Anterior cingulate cortex (tissue), 58 donors: ENCODE measurements at places on chromosomes 2 and 18.
A peak's percentile ranks its signal among the peaks of the same experiment; 100 is the strongest.

- DNase-seq, result no peak
Measured at GRCh38 chr2:6314218-6314960, 551.3 kb downstream of the CMPK2 start.

DNA sequence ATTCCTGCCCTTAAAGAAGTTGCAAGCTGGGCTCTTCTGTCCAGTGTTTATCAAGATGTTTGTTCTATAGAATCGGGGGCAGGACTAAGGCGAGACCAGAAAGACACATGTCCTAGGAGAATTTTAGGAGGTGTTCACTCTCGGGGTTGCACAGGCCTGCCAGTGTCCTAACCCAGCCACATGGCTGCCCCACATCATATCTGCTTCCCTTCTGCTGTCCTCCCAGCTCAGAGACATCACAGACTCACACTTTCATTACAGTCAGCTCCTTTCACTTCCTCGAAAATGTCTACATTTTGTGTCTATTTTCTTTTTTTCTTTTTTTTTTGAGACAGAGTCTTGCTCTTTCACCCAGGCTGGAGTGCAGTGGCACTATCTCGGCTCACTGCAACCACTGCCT lies 10.7 kb upstream of the MRO start:
- no peak for DNase-seq

GRCh38 chr2:96859681-96860064 lies 1.9 kb upstream of the ANKRD39 start:
- DNase-seq, result no peak

GRCh38 chr2:96485350-96485749 lies 19.8 kb downstream of the NEURL3 start:
- DNase-seq, result no peak

DNA sequence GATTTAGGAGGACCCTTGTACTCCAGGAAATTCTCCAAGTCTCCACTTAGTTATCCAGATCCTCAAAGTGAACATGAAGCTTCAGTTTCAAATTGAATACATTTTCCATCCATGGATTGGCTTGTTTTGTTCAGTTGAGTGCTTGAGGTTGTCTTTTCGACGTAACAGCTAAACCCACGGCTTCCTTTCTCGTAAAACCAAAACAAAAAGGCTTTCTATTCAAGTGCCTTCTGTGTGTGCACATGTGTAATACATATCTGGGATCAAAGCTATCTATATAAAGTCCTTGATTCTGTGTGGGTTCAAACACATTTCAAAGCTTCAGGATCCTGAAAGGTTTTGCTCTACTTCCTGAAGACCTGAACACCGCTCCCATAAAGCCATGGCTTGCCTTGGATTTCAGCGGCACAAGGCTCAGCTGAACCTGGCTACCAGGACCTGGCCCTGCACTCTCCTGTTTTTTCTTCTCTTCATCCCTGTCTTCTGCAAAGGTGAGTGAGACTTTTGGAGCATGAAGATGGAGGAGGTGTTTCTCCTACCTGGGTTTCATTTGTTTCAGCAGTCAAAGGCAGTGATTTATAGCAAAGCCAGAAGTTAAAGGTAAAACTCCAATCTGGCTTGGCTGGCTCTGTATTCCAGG lies at the start of gene CTLA4:
CTLA4 (plus strand) TSS at position 211 of the 640 bp plus-strand sequence; CDS start at position 383, 172 bp downstream.
- DNase-seq, result no peak

- no peak for DNase-seq
Measured at GRCh38 chr2:184004948-184005672, 593.2 kb upstream of the ZNF804A start.

DNA sequence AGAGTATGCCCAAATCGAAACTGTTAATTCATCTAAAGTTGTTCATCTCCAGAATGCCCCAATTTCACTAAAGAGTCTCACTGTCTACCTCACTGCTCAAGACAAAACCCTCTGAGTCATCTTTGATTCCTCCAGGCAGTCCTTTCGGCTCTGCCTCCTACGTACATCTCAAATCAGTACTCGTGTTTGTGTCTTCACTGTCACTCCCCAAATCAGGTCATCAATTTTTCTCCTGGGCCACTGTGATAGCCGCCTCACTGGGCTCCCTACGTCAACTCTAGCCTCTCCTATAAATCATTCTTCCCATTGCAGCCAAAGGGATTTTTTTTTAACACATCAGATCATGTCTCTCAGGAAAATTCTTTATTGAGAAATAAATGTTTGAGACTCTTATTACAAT lies 42.1 kb upstream of the TTC39C start:
- no peak for DNase-seq

DNA sequence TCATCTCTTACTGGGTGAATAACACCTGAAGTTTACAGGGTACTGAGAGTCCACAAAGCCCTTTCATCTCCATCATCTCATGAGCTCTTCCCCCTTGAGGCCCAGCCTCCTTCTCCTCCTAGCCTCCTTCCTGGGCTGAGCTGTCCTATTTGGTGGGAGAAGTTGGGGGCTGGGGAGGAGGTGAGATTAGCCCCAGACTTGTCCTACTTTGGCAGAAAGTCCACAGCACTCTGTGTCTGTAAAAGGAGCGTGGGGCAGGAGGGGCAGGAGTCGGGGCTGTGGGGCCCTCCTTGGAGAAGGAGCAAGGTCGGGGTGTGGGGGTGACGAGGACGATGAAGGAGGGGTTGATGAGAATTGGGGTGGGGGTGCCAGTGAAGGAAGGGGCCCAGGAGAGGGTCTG lies 10.0 kb upstream of the DES start:
- no peak for DNase-seq

GRCh38 chr2:55923091-55923981 lies at the start of gene EFEMP1:
TSS of gene EFEMP1 (minus strand) at chr2:55923782. CDS start at chr2:55922440, 1,342 bp downstream.
- peak; percentile 20 for DNase-seq

DNA sequence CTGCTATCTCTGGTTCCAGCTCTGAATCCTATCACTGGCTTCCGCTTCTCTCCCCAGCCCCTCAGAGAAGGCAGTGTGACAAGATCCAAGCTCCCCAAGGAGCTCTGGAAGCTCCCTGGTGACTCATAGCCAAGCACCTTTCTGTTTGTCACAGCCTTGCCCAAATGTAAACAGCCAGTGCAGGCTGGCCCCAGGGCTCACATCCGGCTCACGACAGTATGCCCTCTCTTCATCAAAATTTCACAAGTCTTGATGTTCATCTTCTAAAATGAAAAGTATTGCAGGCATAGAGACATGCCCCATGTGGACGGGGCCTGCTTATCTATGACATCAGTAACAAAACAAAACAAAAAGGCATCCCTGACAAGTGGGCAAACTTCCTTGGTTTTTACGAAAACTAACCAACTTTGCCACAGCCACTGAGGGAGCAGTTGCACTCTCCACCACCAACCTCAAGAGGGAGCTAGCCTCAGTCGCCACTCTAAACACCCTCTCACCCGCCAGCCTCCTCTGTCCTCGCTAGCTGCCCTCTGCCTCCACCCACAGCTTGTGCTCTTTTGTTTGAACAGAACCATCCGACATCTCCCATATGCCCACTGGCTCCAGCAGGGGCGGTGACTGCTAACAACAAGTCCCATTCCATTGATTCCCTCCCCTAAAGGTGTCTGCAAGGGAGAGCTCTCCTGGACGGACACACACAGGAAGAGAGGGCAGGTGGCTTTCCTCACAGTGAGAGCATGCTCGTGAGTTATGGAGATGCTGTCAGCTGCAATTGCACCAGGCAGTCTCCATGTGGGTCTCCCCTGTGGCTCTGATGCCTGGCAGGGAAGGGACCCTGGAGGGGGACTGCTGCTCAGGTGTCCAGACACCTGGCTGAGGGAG lies 71.0 kb upstream of the DAPL1 start:
- no peak for DNase-seq

- no peak for DNase-seq
Measured at GRCh38 chr2:24404491-24404921, 44.2 kb upstream of the ITSN2 start.

DNA sequence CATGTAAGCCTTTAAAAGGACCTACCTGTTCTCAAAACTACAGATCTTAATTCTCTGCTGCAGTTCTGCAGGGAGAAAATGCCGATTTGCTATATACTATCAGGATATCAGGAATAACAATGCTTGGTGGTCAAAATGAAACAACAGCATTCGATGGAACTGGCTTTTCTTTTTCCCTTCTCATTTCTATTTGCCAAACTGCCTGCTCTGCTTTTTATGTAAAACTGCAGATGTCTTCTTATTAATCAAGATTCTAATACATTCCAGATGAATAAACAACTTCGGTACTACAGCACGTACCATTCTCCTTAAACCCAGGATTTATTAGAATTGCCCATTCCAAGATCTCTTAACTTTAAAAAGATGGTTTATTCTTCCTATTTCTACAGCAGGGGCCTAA lies 100.9 kb downstream of the ZNF521 start:
- DNase-seq, result no peak

DNA sequence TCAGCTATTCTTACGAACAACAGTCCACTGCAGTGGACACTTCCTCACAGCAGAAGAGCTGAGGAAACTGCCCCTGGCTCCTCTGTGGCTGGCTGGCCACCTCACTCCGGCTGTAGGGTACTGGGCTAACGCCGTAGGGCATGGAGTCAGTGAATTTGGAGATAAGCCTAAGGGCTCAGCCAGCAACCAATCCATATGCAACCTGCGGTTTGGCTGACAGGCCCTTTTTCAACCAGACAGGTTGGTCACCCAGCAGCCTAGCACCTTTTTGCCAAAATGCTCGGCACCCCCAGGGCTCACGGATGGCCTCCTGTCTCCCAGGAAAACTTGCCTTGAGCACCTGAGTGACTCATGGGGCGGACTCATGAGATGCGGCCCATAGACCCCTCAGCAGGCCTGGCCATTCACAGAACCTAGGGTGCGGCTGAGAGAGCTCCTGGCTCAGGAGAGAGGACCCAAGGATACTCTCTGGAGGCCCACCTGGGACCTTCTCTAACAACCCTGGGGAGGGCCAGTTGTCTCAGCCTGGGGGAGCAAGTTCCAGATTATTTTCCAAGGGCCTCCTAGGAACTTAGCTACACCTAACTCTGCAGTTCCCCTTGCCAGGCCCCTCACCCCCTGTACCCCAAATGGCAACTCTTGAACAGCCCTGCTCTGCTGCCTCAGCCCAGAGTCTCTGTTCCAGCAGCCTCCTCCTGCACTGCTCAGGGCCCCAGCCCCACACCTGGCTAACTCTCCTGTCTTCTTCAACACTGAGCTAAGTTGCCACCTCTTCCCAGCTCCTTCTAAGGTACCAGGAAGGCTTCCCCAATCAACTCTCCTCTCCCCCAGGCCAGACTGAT lies 252.1 kb downstream of the CYP26B1 start:
- DNase-seq, result no peak

DNA sequence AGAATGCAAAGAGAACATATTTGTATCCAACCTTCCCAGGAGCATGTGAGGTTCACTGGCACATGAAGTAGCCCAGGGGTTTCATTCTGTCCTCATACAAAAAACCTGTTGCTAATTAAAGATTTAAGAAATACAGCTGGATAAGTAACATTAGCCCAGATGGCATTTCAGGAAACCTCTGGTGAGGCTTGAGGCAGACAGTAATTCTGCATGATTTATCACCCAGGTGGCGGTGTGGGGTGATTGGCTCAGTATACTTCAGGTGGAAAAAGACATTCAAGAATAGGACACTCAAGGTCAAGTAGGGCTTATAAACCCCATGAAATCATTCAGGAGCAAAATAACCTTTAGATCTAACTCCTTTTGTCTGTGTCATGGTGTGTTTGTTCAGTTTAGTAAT lies 237.4 kb downstream of the RNF144A start:
- no peak for DNase-seq

DNA sequence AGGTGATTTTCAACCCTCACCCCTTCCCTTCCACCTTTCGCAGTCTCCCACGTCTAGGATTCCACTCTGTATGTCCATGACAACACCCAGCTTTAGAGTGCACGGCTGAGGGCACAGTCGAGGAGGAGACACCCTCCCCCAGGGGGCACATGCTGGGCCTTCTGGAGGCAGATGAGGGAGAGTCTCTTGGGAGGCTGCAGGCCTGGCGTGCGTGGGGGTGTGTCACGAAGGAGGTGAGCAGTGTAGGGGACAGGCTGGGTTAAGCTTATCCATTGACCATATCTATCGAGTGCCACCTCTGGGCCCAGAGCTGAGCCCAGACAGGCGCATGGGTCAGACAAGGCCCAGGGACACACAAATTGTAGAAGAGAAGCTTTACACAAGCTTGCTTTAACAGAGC lies 18.8 kb downstream of the PROC start:
- DNase-seq, result no peak

DNA sequence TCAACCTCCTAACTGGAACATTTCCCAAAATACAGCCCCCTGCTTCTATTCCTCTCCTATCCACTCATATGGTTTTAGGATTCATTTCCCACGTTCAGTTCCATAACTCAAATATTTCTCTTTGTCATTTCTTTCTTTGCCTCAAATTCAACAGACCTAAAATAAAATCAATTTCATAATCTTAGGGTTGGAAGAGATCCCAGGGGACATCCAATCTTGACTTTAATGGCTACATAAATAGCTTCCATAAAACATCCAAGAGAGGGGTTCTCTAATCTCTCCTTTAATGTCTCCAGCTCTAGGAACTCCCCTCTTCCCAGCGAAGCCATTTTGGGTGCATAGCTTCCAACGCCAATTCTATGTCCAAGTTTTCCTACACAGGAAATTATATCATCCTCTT lies 33.8 kb downstream of the RBKS start:
- no peak for DNase-seq

- DNase-seq, result no peak
Measured at GRCh38 chr2:21165350-21165749, 41.6 kb downstream of the TDRD15 start.

DNA sequence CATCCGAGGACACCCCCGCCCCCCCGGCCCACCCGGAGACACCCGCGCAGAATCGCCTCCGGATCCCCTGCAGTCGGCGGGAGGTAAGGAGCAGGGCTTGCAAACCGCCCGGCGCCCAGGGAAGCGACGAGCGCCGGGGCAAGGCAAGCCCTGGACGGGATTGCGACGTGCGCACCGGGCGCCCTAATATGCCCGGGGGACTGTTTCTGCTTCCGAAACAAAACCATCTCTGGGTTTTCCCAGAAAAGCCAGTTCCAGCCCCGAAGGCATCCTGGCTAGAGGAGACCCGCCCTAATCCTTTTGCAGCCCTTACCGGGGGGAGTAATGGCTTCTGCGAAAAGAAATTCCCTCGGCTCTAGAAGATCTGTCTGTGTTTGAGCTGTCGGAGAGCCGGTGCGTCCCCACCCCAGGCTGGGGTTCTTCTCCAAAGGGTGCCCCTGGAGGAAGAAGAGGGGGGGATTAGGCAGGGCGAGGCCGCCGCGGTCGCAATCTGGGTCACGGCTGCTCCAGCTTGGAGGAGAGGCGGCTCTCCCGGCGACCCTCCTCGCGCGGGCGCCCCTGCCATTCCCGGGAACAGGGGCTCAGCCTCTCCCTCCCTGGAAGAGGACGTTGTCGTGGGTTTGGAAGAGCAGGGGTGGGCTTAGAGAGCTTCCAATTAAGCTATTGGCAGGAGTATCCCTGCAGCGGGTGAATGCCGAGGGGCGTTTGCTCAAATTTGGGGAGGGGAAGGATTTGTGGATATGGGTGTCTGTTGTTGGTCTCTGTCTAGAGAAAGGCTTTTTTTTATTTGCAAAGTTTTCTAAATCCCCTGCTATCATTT lies 521 bp downstream of the MYCN start:
- DNase-seq, result no peak

GRCh38 chr18:59959073-59959472 lies 59.3 kb downstream of the PMAIP1 start:
- no peak for DNase-seq

GRCh38 chr18:76489081-76489480 lies 6.0 kb downstream of the ZNF516 start:
- no peak for DNase-seq

GRCh38 chr2:58634653-58635370 lies 393.7 kb upstream of the FANCL start:
- no peak for DNase-seq
